ENCODE measurements at places on chromosomes 7 and 10.

GRCh38 chr10:74322565-74322964 is 171.5 kb downstream of the ADK start:
- no peak for DNase-seq

- no peak for DNase-seq
These were observed 223.6 kb downstream of the TNS3 start for GRCh38 chr7:47358357-47358756.

- no peak for DNase-seq
These were observed 55.3 kb downstream of the PPP1R9A start for GRCh38 chr7:94962661-94963060.

DNA sequence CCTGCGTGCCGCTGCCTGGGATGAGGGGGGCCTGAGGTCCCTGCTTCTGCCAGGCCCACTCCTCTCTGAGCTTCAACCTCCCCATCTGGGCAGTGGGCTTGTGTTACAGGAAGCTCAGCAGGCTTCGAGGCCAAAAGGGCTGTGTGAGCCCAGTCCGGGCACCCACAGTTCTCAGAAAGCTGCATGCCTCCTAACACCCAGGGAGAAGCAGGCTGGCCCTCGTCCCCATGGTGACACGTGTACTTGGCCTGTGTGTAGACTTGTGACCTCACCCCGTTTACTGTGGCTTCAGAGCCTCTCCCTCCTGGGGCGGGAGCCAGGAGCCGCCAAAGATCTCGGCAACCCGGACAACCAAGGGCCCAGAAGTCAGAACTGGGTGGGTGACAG is 2.2 kb upstream of the GRIFIN start:
- DNase-seq, result no peak

GRCh38 chr10:94366382-94366781 is 3.6 kb upstream of the NOC3L start:
- DNase-seq, result no peak

DNA sequence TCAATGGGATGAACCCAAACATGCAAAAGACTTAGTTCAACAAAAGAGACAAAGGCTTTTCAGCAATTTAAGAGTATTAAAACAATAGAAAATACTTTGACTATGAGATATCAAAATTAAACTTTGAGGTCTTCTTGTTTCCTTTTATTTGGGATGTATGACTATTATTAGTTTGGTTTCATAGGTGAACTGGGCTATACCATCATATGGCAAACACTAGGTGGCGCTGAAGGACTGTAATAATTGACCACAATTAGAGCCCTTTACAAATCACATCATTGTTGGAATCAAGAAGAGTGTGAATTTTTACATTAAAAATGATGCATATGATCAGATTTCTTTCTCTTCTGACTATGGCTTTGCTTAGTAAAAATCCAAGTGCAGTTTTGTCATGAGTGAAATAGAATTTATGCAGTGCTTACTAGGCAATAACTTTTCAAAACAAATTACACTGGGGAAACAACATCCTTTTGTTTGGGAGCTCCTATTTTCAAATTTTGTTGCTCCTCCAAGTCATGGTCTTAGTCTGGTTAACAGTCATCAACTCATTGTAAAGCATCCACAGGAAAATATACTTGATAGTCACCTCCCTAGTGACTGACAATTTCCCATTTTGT is 14.7 kb upstream of the NXPH1 start:
- DNase-seq, result peak; percentile 46

- no peak for DNase-seq
These were observed 24.1 kb downstream of the TAX1BP1 start for GRCh38 chr7:27763983-27764508.
